ENCODE measurements at places on chromosomes 6 and 20.

GRCh38 chr20:59064214-59064722 is 21.7 kb upstream of the PRELID3B start:
- DNase-seq, result no peak

GRCh38 chr20:1500496-1500895 is 9.3 kb upstream of the SIRPB2 start:
- DNase-seq, result no peak

GRCh38 chr20:35742741-35743523 is 872 bp upstream of the RBM39 start:
- DNase-seq, result no peak

GRCh38 chr20:61982191-61982950 is 83.3 kb downstream of the TAF4 start:
- DNase-seq, result no peak

- no peak for DNase-seq
Measured at GRCh38 chr6:56685102-56685733, 42.5 kb upstream of the DST start.

- DNase-seq, result no peak
Measured at GRCh38 chr6:48757661-48758060, 646.7 kb upstream of the PTCHD4 start.

GRCh38 chr6:37309046-37309445 is 44.7 kb upstream of the RNF8 start:
- DNase-seq, result no peak

GRCh38 chr6:115442323-115442722 is 618.4 kb downstream of the FRK start:
- no peak for DNase-seq

DNA sequence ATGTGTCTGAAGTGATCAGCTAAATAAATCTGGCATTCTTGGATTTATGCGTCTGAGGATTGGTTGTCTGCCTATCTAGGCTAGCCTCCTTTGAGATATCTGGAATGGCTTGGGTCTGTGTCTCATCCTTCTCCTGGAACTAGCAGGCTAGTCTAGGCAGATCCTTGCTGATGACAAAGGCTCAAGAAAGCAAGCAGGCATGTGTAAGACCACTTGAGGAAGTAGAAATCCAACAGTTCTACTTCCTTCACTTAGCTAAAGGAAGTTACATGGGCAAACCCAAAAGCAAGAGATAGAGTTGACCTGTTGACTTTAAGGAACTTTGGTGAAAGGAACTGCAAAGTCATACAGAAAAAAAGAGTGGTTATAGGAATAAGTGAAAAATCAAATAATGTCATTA is 672.6 kb downstream of the MAFB start:
- DNase-seq, result no peak

DNA sequence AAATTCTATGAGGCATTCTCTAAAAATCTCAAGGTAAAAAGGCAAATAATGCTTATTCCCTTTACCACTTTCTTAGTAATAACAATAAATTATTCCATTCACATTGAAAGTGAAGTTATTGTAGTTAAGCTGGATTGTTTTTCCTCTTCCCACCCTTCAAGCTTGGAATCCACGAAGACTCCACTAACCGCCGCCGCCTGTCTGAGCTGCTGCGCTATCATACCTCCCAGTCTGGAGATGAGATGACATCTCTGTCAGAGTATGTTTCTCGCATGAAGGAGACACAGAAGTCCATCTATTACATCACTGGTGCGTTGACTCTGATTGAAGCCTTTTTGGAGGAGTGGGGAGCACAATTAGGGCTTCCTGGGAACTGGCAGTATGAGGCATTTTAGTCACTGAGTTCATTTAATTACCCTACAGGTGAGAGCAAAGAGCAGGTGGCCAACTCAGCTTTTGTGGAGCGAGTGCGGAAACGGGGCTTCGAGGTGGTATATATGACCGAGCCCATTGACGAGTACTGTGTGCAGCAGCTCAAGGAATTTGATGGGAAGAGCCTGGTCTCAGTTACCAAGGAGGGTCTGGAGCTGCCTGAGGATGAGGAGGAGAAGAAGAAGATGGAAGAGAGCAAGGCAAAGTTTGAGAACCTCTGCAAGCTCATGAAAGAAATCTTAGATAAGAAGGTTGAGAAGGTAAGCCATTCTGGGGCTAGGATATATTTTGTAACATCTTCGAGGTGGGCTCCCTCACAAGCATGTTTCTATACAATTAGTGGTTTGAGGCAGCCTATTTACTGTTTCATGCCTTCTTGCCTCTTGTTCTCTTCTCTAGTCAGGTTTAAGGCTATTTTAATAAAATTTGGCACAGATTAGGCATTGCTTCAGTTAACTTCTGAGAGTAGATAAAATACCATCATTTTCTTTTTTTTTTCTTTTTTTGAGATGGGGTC is 4.9 kb downstream of the HSP90AB1 start:
- DNase-seq, result no peak

- no peak for DNase-seq
Measured at GRCh38 chr6:25883536-25883935, 9.5 kb upstream of the SLC17A3 start.

DNA sequence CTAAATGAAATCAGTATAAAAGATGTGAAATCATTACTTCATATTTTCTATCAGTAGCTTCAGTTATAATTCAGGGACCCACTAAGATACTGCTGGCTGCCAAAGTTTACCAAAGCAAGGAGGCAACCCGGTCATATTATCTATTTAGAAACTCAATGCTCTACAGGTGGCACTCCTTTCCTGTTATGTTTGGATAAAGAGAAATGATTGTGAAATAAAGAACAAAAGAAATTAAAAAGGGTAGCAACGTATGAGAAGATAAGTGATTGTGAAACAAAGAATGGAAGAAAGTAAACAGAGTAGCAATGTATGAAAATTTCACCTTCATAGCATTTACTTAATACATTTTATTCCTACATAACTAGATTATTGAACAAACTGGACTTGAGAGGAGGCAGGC is 45.2 kb downstream of the RSPH3 start:
- no peak for DNase-seq

- no peak for DNase-seq
Measured at GRCh38 chr6:125050663-125051318, 88.6 kb downstream of the RNF217 start.

DNA sequence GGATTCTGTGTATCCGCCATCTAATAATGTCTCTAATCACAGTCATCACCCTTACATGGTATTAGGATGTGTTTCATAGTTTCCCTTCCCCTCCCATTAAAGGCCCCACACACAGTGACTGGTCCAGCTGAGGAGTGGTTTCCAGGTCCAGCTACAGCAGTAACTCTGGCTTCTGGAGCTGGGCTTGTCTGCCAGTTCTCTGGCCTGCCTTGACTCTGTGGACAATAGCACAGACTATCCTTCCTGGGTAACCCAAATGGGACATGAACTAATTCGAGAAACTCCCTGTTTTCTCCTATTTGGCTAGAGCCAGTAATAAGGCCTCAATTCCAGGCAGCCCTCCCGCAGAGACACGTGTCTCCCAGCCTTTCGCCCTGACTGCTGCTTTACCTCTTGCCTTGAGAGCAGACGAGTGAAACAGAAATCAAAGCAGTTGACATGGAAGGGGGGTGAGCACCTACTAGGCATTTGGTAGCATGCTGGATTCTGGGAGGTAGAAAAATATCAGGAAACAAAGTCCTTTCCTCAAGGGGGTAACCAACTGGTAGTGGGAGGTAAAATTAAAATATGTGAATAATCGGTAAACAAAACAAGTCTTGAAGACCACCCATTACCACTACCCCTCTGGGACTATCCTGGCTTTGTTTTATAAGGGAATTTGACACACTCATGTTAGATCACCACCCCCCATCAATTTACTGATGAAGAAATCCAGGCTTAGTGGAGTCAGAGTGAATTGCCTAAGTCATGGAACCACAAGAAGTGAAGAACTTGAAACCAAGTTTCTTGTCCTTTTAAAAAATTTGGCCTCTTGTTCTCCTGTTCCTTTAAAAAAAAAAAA is 1.2 kb downstream of the TRAF3IP2 start:
- no peak for DNase-seq
